EL (cell line): ENCODE measurements at places on chromosomes 11 and 22.

- DNase-seq = no peak
Observed at GRCh38 chr11:2924381-2924780, 4.8 kb downstream of the PHLDA2 start.

DNA sequence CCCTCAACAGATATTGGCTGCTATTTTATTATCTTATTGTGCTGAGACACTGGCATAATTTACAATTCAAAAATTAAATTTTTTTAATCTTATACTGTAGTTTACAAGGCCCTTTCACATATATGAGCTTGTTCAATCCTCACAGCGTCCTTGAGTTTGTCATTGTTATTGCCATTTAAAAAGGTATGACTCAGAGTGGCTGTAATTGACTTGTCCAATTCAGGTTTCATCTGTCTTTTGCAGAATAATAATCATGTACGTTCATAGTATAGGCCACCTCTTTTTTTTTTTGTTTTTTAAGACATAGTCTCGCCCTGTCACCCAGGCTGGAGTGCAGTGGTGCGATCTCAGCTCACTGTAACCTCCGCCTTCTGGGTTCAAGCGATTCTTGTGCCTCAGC lies 11.5 kb downstream of the PTPRJ start:
- DNase-seq = no peak

DNA sequence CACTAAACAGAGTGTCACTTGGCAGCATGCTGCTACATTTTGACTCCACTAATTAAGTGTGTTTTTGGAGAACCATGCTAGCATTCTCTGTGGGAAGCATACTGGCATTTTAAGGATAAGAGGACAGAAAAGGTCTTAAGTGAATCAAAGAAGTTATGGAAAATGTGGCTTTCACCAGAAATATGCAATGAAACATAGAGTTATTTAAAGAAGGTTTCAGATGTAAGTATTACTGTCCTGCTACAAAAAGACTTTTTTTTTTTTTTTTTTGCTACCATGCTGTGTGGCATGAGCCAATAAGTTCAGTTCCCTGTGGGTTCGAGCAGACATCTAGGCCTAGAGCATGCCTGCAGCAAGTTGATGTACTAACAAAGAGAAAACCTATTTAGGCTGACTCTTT lies 187.6 kb downstream of the MSANTD4 start:
- DNase-seq = no peak

DNA sequence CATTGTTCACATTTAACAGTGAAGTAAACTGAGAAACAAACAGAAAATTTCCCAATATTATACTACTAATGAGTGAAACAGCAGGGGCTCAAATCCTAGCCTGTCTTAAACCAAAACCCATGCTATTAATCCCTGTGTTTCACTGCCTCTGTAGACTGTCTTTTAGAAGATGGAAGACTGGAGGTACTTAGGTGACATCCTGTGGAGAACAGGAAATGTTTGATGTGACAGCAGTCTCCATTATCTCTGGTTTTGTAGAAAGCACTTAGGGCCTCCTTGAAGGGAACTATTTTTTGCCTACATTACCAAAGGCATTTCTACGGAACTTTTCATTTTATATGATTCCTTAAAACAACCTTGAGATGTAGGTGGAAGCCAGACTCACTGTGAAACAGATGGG lies 288.1 kb upstream of the SORL1-AS1 start:
- DNase-seq = no peak

DNA sequence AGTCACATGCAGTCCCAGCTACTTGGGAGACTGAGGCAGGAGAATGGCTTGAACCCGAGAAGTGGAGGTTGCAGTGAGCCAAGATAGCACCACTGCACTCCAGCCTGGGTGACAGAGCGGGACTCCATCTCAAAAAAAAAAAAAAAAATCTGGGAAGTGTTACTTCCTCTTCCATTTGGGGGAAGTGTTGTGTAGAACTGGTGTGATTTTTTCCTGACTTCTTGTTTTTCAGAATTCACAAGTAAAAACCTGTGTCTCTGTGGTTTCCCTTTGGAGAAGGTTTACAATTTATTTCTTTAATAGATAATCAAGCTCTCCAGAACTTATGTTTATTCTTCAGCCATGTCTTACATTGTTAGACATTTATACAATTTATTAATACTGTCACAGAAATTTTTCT lies 396.1 kb downstream of the BRD1 start:
- DNase-seq = no peak

GRCh38 chr22:20298803-20299745 lies 20.8 kb downstream of the DGCR6L start:
- DNase-seq = peak; percentile 78

DNA sequence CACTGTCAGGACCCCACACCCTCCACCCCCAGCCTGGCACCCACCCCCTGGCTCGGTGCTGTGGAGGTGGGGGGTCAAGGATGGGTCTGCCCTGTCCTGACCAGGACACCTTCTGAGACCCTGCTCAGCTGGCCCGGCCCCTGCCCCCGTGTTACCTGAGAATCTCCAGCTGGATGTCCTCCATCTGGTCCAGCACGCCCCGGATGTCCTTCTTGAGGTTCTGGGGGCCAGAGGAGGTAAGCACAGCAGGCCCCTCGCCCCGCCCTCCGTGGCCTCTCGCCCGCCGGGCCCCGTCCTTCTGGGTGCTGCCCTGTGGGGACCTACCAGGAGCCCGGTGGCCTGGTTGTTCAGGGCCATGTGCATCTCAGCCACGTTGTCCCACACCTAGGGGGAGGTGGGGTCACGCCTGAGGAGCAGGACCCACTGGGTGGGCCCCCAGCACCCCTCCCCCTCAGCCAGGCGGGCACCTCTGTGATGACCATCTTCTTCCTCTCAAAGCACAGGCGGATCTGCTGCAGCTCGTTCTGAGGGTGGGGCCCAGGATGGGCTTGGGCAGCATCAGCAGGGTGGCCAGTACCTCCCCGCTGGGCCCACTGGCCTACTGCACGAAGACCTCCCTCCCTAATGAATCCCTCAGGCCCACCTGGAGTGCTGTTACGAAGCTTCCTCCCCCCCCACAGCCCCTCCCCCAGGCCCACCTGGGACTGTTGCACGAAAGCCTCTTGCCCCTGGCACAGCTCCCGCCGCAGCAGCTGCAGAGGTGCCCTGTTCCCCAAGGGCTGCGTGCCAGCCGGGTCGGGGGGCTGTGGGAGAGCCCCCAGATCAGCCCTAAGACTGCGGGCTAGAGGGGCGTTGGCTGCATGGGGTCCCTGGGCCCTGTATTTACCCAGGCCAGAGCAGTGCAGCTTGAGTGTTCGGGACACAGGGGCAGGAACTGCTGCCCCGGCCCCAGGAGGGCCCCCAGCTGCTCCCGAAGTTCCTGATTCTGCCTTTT lies 1.3 kb downstream of the CCDC188 start:
- no peak for DNase-seq

DNA sequence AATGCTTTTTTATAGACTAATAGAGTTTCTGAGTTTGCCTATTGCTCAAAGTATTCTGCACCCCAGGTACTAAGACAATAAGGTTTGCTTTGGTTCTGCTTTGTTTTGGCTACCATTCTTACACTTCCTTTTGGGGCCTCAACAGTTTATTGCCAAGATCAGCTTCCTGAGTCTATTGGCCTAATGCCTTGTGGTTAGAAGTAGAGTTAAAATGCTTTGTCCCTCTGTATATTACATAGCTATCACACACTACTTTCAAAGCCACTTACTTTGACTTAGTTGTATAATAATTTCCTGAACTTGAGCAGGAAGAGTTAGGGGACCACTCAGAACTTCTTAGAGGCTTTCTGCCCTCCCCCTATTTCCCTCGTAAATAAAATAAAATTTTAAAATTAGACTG lies 96.5 kb downstream of the DLG2 start:
- no peak for DNase-seq

- DNase-seq = no peak
Observed at GRCh38 chr11:10918698-10919097, 60.8 kb upstream of the ZBED5 start.

DNA sequence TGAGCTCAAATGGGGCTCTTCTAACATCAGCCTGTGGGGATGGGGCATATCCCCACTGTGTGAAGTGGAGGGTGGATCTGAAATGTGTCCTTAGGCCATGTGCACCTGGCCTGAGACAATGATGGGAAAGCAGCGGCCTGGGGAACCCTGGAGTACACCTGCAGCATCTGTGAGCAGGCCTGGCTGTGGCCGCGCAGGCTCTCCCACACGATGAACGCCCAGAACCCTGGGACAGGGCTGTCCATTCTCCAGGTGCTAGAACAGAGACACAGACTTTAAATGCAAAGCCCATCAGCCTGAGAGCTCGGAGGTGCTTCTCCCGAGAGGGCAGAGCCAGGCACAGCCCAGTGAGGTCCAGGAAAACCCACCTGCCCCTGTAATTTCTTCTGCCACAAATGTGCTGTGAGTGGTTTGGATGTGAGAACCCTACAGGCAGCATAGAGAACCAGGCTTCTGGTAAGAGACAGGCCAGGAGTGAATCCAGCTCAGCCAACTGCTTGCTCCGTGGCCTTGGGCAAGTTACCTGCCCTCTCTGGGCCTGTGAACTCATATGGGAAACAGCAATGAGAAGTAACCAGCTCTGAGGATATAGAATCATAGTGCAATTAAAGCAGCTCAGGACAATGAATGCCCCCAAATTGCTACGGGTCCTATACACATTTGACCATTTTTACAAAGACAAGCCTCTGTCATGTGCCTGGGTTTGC lies 167.9 kb downstream of the SHANK2 start:
- no peak for DNase-seq

GRCh38 chr22:47618180-47619010 lies 855.9 kb downstream of the TBC1D22A start:
- no peak for DNase-seq

DNA sequence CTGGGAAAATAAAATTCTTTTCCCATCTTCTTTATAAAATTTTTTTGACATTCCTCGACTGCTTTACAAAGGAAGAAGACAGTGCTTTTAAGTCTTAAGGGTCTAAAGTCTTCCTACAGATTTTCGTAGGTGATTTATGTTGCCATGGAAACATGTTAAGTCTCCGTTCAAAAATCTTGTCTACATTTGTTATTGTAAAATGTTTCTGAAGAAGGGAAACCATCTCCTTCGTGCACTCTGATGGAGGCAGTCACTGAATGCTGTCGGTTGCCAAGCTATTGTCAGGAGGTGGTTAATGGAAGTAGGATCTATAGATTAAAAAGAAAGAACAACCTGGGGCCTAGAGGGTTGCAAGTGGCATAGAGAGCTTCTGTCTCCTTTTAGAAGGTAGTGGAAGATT lies 52.6 kb downstream of the MAP6 start:
- no peak for DNase-seq

DNA sequence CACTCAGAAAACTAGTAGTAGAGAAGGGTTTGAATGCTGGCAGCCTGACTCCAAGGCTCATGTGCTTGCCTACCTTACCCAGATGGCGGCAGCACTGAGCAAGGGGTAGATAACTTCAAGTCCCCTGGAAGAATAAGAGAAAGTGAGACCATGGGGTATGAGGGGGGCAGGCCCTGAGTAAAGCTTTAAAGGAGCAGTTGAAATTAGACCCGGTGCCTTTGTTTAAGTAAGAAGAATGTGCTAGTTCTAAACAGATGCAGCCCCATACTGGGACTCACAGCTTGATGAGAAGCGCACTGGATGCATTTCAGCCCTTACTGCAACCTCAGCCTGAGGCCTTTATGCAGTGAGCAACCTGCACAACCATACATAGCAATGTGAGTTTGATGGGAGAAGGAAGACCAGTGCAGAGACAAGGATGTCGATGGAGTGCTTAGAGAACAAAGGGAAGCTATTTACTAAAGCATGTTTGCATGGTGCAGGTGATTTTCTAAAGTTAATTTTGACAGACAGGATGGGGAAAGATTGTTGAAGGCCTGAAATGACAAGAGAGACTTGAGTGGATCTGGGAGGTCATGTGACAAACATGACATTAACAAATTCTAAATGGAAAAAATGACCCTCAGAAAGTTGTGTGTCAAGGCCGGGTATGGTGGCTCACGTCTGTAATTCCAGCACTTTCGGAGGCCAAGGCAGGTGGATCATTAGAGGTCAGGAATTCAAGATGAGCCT lies 27.1 kb upstream of the TMA7B start:
- peak; percentile 41 for DNase-seq

- no peak for DNase-seq
Observed at GRCh38 chr22:26921726-26922125, 264.3 kb downstream of the MIAT start.

DNA sequence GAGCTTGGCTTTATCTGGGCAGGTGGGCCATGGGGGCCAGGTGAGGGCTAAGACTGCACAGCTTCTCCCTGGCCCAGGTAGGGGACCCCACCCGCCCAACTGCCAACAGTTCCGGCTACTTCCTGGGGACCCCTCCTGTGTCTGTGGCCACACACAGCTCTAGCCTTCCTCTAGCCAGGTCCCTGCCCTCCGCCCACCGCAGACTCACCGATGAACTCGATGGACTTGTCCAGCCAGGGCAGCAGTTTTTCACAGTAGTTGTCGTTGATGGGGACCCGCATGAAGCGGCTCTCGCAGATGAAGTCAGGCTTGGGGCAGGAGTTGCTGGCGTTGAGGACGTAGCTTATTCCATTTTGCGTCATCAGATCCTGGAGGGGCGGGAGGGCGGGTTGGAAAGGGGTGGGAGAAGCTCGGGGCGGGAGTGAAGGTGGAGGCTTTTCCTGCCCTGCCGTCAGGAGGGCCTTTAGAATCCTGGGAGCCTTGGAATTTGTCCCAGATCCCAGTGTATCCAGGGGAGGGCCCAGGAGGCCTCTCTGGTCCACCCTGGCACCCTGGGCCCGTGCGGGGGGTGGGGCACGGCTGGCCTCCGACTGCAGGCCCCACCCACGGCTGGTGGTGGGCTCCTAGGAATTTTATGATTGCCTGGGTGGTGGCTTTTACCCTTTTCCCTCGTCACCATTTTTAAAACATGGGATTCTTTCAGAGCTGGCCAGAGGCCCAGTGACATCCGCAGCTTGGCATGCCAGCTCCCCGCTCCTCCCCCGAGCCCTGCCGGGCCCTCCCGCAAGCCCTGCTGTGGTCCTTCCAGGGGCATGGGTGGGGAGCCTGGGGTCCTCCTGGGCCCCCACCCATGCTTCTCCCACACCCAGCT lies 13.9 kb downstream of the DUSP8 start:
- DNase-seq = peak; percentile 93

DNA sequence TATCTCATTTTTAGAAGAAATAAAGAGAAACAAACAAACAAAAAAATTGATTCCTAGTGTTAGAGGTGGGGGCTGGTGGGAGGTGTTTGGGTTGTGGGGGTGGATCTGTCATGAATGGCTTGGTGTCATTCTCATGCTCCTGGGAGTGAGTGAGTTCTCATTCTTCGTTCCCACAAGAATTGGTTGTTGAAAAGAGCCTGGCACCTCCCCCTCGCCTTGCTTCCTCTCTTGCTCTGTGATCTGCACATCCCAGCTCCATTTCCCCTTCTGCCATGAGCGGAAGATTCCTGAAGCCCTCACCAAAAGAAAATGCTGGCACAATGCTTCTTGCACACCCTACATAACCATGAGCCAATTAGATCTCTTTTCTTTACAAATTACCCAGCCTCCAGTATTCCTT lies 277.8 kb downstream of the ST3GAL4 start:
- no peak for DNase-seq

- DNase-seq = no peak
Observed at GRCh38 chr11:110859240-110859840, 147.1 kb upstream of the ARHGAP20 start.

- DNase-seq = no peak
Observed at GRCh38 chr11:88827018-88827676, 238.6 kb downstream of the GRM5 start.

- peak; percentile 77 for DNase-seq
Observed at GRCh38 chr11:35260342-35260985, 121.5 kb downstream of the CD44 start.

- peak; percentile 40 for DNase-seq
Observed at GRCh38 chr11:112085822-112086421, 634 bp downstream of the TIMM8B start.

GRCh38 chr11:119406005-119406404 lies 17.0 kb downstream of the THY1 start:
- DNase-seq = peak; percentile 27

GRCh38 chr22:24303007-24303406 lies 32.4 kb downstream of the SPECC1L start:
- DNase-seq = no peak

- peak; percentile 19 for DNase-seq
Observed at GRCh38 chr11:16895306-16895705, 118.9 kb downstream of the PLEKHA7 start.
